ENCODE measurements at places on chromosomes 1 and 21.

GRCh38 chr1:222247081-222247480 is 300.8 kb downstream of the HHIPL2 start:
- no peak for DNase-seq

- no peak for DNase-seq
Observed at GRCh38 chr1:149848340-149849110, 50.8 kb upstream of the BOLA1 start.

GRCh38 chr1:31712630-31713029 is 8.8 kb upstream of the COL16A1 start:
- no peak for DNase-seq

DNA sequence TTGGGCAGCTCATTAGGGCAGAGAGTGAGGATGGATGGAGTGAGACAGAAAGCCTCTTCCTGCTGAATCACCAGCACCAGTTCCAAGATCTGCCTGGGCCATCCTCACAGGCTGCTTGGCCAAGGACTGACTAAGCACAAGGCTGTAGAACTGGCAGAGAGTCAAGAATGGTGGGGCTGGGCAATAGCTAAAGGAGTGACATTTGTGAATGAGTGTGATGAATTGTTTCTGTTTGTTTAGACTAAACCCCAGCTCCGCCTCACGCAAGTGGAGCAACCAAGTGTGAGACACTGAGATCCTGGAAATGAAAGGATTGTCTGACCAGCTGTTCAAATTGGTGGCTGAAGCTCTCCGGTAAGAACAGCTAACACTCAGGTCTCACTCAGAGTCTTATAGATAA is 38.6 kb downstream of the BRINP2 start:
- DNase-seq, result no peak

GRCh38 chr21:45845770-45846090 is 135.8 kb upstream of the COL6A1 start:
- no peak for DNase-seq

DNA sequence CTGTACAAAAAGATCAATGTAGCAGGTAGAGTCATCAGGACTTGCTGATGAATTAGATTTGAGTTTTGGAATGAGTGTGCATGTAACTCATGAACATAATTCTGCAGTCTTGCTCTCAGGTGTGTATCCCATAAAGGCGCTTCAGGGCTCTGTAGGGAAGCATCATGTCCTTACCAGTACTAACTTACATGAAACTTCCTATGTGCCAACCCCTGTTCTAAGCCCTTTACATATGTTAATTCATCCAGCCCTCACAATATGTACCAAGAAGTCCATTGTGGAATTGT is 2.1 kb upstream of the FCRLB start:
- DNase-seq, result no peak

DNA sequence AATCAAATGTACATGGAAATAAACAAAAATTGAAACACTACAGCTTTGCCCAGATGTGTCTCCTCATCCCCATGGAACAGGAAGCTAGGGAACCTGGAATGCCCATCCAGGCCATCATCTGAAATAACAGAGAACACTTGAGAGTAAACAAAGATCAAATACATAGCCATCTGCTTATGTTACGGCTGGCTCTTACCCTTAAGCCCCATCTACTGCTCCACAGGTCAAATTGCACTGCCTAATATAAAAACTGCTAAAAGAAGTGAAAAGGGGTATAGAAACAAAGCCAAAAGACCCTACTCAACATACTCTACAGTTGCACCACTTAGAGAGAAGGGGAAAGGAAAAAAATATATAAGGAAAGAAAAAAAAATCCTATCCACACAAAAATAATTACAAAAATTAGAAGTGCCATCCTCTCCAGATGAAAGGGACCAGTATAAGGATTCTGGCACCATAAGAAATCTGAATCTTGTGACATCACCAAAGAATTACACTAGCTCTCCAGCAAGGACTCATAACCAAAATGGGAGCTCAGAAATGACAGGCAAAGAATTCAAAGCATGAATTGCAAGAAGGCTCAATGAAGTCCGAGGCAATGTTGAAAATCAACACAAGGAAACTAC is 26.9 kb downstream of the OR6Y1 start:
- no peak for DNase-seq

- no peak for DNase-seq
Observed at GRCh38 chr1:85289207-85289847, 12.9 kb upstream of the BCL10 start.

GRCh38 chr1:22206551-22207125 is 63.7 kb upstream of the WNT4 start:
- no peak for DNase-seq
